GM06990 (cell line): ENCODE measurements at places on chromosomes 16 and 17.

GRCh38 chr17:3738562-3739295, 15.0 kb downstream of the HASPIN start:
- no peak for DNase-seq

- no peak for DNase-seq
Observed at GRCh38 chr16:66326991-66327513, 39.4 kb upstream of the CDH5 start.

DNA sequence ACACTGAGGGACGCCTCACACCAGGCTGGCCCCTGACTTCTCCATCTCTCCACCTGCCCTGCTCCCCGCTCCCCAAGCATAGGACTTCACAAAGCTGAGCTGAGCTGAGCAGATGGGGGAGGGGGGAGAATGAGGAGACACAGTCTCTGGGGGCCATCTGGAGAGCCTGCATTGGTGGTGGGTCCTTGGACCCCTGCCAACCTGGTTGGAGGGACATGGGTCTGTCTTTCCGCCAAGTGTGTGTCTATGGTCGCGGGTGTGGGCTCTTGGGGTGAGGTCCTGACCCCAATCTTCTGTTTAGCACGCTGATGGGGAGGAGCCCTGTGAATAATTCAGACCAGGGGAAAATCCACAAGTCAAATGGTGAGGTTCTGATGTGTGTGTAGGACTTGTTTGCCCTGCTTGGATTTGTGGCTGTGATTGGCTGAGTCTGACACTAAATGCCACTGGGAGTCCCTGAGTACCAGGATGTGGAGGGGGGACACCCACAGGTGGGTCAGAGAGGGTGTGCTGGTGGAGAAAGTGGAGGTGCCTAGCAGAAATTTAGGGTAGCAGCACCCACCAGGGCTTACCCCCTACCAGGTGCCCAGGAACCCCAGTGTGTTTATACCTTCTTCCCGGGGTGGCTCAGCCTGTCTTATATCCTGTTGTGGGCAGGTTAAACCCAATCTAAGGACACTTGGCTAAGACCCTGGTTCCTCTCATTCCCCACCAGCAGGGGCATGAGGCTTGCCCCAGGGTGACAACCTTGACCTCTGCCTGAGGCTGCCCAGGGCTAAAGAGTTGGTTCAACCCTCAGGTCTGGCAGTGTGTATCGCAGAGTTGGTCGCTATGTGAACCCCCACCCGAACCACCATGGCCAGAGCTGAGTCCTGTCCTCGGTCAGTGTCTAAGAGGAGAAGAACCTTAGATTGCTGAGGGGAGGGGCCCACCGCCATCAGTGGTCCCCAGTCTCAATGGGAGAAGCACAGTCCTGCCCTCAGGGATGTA, 2.1 kb downstream of the FMNL1 start:
- peak; percentile 56 for DNase-seq

GRCh38 chr16:49365711-49366509, 7.7 kb upstream of the C16orf78 start:
- DNase-seq: peak; percentile 25

GRCh38 chr16:46854846-46855245, 23.9 kb upstream of the C16orf87 start:
- DNase-seq: no peak

DNA sequence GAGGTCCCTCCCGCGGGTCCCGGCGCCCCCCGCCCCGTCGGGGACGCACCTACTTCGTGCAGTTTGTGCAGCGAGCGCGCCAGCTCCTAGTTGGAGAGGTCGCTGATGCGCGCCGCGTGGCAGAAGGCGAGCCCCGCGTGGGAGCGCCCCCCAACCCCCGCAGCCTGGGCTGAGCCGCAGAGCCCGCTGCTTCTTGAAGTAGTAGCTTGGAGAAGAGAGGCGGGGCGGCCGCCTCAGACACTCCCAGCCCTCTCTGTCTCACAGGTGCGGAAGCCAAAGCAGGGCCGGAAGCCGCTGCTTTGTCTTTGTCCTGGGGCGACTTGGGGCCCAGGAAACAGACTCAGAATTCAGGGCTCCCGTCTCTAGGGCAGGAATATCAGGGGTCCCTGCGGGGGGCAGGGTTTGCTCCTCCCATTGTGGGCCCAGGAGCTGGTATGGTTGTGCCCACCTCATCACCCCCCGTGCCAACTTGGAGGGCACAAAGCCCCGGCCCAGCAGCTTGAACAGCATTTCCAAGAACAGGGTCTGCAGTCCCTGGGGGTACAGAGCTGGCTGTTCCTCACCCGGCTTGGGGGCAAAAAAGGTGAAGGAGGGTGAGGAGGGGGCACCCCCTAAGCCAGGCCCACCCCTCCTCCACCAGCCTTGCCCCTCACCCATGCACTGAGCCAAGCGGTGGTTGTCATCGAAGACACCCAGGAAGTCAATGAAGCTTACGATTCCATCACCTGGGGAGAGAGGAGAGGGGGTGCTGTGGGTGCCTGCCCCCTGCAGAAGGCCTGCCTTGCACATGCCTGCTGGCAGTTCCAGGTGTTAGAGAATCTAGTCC, 13.5 kb downstream of the SPATA32 start:
- DNase-seq: peak; percentile 80

DNA sequence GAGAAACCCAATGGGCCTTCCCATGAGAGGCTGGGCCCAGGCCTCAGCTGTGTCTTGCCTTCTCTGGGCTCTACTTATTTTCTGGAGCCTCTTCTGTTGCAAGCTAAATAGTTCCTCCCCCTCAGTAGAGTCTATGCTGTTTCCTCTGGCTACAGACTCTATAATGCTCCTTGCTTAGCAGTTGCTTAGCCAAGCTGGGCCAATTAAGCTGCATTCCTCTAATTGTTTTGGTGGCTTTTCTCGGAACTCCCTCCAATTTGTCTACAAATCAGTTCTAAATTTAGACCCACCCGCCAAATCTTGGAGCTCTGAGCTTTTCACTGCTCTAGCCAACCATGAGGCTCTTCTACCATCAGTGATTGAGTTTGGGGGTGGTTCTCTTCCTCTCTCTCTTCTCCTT, 302.7 kb upstream of the ASIC2 start:
- no peak for DNase-seq

DNA sequence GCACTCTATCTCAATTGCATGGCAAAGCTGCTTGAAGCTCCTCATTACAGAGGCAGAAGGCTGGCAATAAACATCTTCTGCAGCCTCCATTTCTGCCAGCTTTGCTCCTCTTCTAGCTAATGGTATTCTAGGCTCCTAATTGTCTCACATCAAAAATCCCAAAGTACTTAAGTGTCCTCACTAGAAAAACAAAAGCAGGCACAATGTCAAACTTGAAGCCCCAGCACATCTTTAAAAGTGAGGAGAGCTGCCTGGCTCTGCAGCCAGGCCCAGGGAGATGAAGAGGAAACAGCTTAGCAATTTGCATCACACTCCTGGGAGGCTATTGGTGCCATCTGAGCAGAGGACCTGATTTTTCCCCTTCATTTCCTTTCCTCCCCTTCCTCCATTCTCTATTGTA, 197.1 kb downstream of the KCNJ2 start:
- no peak for DNase-seq

- DNase-seq: no peak
Observed at GRCh38 chr17:59963738-59964481, 630 bp downstream of the RNFT1 start.

DNA sequence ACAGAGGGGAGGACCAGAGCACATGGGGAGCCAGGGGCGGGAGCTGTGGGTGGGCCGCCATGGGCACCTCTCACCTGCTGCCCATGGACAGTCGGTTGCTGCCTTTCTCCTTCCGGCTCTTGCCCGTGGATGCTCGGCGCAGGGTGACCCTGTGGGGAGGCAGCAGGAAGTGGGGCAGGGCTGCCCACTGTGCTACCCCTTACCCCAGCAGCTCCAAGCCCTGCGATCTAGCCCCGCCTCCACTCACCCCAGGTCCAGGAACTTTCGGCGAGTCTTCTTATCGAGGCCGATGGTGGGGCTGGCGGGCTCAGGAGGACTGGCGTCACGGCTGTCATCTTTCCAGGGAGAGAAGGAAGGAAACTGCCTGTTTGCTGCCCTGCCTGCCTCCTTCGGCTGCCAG, 14.2 kb downstream of the SAMD14 start:
- DNase-seq: no peak

GRCh38 chr16:12319428-12320035, 343.0 kb downstream of the SNX29 start:
- no peak for DNase-seq

DNA sequence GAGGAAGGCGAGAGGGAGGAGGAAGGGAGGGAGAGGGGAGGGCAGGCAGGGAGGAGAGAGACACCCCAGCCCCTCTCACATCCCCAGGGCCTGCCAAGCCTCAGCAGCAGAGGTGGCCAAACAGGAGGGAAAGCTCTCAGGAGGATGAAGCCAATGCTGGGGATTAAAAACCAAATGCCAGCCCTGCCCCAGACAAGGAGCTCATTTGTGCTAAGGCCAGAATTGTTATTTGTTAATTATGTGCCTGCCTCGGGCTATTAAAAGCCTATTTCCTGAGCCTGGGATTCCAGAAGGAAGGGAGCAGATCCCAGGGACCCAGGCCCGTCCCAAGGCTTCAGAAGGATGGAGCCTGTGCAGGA, 27.9 kb upstream of the GINS2 start:
- no peak for DNase-seq

DNA sequence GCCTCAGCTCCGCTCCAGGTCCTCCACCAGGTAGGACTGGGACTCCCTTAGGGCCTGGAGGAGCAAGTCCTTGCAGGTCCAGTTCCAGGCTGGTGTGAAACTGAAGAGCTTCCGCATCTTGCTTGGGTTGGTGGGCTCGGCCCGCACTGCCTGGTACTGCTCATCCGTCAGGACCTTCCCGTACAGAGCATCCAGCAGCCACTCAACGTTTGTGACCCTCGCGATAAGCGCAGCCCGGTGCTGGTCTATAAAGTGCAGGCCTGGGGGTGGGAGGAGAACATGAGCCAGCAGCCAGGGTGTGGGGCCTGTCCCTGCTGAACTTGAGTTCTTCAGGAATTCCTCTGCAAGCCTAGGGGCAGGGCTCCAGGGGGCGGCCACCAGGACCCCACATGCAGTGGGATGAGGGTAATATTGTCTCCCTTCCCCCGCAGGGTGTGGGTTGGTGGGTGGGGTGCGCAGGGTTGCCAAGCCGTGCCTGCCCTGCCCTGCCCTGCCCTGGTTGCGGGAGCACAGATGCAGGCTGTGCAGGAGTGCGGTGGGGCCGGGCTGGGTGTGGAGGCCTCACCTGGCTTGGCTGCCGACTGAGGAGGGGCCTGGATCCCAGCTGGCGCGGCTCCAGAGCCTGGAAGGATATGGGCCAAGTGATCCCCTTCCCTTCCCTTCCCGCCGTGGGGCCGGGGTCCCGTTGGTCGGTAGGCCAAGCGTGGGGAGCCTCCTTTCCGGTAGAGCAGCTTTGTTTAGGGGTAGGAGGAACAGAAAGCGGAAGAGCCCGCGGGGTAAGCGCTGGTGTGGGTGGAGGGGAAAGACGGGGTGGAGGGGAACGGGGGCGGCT, 762 bp downstream of the PYCARD start:
- DNase-seq: no peak

GRCh38 chr17:81400996-81401722, 5.9 kb downstream of the BAHCC1 start:
- no peak for DNase-seq

DNA sequence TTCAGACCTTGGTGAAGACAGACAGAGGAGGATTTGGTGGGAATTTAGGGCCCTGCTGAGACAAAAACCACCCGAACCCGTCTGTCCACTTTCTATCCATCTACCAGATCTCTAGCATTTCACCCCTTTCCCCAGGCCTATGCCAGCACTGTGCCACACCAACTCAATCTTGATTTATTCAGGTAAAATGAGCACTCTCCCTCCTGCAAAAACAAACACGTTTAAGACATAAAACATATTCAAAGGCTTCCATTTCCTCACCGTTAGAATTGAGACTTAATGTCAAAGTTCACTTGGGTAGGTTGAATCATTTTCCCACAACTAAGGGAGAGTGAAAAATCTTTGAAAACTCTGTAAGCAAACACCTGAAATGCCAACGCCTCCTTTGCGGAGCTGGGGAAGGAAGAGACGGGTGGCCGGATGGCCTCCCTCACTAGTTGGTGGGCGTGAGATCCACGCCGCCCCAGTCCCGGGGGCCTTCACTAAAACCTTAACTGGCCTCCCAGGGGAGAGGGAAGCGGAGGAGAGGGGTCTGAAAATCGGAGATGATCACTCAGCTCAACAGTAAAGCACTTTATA, 862 bp downstream of the DCAKD start:
- DNase-seq: peak; percentile 37

DNA sequence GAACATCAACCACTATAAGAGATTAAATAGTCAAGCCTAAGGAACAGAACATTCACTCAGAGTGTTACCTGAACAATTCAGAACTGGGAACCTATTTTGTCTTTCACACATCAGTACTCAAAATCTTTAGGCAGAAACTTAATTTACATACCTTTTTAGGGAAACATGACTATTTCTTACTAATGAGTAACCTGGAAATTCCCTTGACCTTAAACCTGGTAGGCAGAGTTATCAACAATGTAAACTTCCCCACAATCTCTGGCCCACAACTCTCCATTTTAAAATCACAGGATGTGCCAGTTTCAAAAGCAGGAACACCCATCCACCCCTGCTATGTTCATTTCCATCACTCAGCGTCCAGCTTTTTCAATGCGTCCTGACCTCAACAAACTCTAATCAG, 132.9 kb upstream of the ANKFN1 start:
- peak; percentile 9 for DNase-seq

- DNase-seq: no peak
Observed at GRCh38 chr17:43019418-43019817, 2.8 kb downstream of the VAT1 start.

DNA sequence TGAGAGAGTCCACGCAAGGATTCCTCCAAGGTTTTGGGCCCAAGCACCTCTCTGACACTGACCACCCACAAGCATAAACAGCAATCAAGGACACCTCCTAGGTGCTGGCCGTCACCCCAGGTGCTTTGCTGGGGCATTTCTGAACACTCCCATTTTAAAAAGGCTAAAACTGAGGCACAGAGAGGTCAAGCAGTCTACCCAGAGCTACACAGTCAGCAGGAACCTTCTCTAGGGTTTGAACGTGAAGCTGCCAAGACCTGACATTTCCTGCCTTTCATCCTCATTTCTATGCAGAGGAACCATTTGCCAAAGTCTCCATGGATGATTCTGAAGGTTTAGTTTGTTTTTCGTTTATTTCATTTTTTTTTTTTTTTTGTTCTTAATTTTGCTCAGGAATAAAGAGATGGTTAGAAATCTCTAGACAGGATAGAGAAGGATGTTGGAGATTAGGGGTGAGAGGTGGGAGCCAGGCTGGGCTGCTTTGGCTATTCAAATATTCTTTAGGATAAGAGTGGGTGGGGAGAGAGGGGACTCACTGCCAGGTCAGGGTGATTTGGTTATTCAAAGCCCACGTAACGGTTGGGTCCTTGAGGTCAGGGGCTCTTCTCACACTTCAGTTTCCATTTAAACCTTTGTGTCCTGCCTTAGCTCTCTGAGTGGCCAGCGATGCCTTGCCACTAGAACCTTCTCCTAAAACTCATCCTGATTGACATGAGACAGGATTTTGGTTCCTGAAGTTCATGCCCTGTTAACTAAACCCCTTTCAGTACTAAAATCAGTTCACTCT, 6.2 kb downstream of the PLCG2 start:
- DNase-seq: no peak

DNA sequence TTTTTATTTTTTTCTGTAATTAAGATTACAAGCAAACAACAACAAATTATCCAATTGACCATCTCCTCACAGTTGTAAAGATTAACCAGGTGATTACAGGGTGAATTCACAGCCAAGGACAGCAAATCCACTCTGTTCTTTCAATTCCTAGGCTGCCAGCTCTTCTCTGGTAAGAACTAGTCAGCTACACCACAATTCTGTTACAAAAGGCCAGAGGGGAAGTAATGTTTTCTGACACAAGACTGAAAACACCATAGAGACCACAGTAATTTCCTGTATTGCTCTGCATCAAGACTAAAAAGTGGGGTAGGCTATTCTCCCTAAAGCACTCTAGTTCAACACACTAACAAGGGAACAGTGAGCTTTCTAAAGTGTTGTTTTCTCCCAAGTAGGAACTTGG, 10.6 kb downstream of the CA10 start:
- no peak for DNase-seq

GRCh38 chr17:2028737-2029136, 1.2 kb upstream of the DPH1 start:
- no peak for DNase-seq
